ENCODE measurements at places on chromosomes 1 and 21. TPM values are rescaled to one million over a fixed set of nuclear protein-coding genes. Genes with fewer than 3 reads are reported as not detected.

The PTPN22 gene
- not detected for total RNA-seq

The ZBTB8B gene
- total RNA-seq: 0.10 TPM

The WRAP73 gene
- 20.5 TPM for total RNA-seq

The S100A2 gene
- total RNA-seq: 11.7 TPM

The SLC16A4 gene
- total RNA-seq: 26.3 TPM

The FAM72D gene
- 0.73 TPM for total RNA-seq

The ADAMTS5 gene
- 65.0 TPM for total RNA-seq

The MFAP2 gene
- total RNA-seq: 172 TPM
